Chondrocyte (in vitro differentiated cells): ENCODE measurements at places on chromosomes 6 and 20.

DNA sequence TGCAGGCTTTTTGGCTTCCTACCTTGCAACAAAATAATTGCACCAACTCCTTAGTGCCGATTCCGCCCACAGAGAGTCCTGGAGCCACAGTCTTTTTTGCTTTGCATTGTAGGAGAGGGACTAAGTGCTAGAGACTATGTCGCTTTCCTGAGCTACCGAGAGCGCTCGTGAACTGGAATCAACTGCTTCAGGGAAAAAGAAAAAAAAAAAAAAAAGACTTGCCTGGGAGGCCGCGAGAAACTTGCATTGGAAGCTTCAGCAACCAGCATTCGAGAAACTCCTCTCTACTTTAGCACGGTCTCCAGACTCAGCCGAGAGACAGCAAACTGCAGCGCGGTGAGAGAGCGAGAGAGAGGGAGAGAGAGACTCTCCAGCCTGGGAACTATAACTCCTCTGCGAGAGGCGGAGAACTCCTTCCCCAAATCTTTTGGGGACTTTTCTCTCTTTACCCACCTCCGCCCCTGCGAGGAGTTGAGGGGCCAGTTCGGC is 420 bp downstream of the SOX4 start:
- no peak for DNase-seq

DNA sequence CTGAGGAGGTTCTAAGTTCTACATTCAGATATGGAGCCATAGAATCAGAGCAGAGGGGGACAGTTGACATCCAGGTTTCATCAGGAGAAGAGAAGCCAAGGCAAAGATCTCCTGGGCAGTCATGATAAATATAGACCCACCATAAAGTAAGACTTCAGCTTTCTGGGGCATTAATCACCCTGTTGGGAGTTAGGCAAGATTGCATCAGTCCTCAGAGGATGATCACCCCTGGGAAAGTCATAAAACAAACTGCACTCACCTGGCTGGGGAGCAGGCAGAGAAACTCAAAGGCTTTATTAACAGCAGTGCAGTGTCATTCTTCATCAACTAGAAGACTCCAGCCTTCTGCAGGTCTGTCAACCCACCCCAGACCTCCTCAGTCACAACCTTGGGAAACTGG is 301.3 kb upstream of the JARID2 start:
- DNase-seq = no peak

- DNase-seq = no peak
These were observed 6.2 kb downstream of the BEND6 start for GRCh38 chr6:56961151-56961550.

DNA sequence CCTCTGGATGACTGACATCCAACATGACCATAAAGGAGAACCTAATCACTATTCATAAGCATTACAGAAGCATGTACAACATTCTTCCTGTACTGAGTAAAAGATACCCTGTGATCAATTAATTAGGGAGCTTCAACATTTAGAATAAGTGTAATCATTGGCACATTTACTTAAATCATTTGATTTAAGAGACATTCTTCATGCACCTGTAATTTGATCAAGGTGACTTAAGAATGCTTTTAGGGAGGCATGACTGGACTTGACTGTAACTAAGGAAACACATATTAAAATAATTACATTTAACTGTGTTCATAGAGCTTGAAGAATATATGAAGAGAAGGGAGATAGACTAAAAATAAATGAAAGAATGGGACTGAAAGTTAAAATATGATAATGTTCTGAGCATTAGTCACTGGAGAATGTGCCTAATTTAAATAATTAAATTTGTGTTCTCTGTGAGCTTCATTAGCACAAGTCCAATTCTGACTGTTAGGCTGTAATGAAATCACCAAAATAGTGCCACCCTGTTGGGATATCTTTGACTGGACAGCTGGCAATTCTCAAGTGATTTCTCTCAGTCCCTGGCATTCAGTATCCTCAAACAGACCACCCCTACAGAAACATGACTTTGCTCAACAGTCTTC is 295.5 kb upstream of the ADGRB3 start:
- no peak for DNase-seq

DNA sequence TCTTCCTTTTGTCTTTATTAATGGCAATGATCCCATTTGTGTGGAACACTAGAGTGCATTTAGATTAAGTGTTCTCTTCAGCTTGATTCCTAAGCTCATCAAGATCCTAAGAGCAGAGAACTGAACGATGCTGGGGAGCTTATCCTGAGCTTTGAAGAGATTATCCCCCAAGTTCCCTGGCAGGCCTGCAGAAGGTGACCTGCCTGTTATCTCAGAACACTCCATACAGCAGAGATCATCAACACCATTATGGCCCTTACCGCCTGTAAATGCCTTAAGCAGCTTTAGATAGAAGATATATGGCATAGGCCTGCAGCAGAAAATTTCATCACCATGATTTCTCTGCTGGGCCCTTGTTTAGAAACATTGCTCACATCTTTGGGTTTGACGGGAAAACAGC is 779.9 kb upstream of the MAP3K7 start:
- no peak for DNase-seq

DNA sequence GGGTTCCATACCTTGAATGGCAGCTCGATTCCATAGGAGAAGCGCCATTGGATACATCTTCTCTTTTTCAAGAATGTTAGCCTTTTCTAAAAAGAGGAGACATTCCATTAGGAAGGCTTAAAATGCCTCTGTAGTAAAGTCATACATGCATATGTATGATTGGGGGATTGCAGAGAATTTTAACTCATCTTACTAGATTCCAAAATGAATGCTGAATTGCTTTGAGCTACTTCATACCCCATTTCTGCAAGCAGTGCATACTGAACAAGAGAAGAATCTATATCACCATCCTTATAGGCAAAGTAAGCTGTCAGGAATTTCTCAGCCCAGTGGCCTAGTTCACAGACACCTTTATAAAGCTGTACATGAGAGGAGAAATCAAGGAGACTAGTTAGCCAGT is 80.3 kb downstream of the NDUFAF5 start:
- DNase-seq = no peak

DNA sequence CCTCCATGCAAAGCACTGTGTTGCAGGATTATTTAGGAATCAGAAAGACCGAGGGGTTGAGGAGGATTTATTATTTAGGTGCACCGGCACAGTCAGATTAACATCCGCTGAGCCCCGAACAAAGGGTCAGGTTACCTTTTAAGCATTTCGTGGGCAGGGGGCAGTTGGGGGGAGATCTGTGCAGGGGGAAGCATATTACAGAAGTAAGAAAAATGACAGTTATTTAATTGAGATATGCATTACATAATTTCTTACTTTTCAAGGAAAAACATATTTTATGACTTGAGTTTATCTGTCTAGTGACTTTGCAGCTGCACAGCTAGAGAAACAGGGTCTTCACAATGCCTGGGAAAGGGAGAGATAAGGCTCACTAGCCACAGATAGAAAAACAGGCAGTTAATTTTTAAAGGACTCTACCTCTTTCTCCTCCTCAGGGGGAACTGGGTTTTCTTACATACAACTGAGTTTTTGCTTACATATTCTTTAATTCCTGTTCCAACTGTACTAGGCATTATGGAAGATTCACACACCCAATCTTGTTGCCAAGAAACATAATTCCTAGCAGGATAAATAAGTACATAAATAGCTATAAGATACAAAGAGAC is 1.7 kb upstream of the HINT3 start:
- DNase-seq = no peak

DNA sequence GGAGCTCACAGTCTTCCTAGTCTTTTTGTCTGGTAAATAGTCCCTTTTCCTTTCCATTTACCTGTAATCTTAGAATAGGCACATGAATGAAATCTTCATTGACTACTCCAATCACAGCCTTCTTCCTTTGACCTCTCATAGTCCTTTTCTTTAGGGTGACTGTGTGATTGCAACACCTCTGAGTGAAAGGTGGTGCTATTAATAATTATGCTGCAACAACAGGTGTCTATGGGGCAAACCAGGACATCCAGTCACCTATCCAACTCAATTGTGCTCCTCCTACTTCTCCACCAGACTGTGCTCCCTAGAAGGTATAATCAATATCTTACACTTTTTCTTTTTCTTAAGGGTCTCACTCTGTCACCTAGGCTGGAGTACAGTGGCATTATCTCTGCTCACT is 29.4 kb downstream of the RIPOR2 start:
- DNase-seq = no peak

GRCh38 chr6:43951063-43951755 is 176.0 kb downstream of the MRPL14 start:
- no peak for DNase-seq

DNA sequence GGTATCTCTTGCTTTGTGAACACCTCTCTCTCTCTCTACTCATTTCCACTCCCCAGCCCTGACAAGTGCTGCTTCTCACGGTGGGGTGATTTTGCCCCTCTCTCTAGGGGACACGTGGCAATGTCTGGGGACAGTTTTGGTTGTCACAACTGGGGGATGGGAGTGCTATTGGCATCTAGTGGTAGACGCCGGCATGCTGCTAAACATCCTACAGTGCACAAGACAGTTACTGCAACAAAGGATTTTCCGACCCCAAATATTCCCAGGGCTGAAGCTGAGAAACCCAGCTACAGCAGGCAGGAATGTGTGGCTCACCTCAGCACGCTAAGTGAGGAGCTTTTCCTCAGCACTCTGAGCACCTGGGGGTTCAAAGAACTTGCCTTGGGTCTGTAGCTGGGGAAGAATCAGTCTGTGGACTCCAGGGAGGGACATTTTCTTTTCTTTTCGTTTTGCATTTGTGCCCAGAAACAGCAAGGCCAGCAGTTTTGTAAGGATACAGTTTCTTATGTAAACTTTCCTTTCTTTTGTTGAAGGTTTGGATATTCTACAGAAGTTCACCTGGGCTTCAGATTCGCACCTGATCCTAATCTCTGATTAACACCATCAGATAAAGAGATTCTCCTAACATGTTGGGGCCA is 246.9 kb upstream of the ZFP64 start:
- no peak for DNase-seq

GRCh38 chr6:33417128-33417902 is 592 bp downstream of the CUTA start:
- no peak for DNase-seq

DNA sequence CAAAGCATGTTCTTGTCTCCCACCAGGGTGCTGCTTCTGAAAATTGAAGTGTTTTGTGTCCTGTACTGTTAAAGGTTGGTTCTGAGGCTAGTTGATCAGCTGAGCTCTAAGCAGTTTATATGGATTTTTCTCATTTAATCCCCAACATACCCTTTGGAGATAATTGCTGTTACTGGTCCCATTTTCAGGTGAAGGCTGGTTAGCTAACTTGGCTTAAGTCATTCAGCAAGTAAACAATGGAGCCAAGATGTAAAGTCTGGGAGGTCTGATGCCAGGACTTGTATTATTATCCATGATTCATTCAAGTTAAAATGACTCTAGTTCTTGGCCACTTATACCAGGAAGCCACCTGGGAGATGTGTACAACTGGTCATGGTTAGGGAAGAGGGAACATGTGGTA is 42.5 kb upstream of the FERMT1 start:
- no peak for DNase-seq

DNA sequence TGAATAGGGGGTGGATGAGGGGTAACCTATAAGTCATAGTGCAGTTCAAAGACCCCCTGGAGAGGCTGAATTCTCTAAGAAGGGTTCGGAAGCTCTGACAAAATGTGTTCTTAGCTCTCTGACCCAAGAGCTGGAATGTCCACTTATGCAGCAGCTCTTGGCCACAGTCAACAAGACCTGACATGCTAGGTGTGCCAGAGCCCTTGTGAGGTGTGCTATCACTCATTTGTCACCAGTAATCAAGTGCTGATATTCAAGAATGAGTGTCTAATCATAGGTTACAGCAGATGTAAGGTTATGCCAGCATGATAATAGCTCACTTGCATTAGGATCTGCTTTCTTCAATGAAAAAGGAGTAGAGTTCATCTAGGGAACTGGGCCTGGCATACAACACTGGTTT is 28.1 kb downstream of the TOMM6 start:
- DNase-seq = no peak

DNA sequence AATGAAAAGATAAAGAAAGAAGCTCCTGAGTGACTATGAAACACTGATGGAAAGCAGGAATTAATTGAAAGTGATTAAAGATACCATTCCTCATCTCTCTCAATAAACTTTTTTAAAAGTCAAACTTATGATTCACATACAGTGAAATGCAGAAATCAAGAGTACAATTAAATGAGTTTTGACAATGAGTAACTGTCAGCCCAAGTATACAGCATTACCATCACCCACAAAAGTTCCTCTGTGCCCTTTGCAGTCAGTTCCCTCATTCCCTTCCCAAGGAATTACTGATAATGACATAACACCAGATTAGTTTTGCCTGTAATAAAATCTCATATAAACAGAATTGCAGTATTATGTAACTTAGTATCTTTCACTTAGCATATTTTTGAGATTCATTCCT is 44.5 kb downstream of the ATG5 start:
- no peak for DNase-seq

DNA sequence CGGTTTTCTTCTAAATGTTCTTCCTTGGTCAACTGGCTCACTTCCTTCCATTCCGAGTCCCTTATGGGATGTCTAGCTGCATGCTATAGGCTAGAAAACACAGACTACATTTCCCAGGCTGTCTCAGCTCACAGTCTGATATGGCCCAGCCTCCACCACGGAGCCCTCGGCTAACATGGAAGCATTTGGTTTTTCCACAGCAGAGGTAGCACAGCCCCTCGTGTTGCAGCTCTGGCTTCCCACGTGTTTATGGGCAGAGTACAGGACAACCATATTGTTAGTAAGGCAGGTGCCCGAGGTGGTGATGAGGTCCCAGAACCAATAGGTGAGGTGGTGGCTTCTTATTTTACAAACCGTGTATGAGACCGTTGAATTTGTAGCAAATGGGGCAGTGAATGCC is 8.7 kb downstream of the GPLD1 start:
- DNase-seq = no peak

DNA sequence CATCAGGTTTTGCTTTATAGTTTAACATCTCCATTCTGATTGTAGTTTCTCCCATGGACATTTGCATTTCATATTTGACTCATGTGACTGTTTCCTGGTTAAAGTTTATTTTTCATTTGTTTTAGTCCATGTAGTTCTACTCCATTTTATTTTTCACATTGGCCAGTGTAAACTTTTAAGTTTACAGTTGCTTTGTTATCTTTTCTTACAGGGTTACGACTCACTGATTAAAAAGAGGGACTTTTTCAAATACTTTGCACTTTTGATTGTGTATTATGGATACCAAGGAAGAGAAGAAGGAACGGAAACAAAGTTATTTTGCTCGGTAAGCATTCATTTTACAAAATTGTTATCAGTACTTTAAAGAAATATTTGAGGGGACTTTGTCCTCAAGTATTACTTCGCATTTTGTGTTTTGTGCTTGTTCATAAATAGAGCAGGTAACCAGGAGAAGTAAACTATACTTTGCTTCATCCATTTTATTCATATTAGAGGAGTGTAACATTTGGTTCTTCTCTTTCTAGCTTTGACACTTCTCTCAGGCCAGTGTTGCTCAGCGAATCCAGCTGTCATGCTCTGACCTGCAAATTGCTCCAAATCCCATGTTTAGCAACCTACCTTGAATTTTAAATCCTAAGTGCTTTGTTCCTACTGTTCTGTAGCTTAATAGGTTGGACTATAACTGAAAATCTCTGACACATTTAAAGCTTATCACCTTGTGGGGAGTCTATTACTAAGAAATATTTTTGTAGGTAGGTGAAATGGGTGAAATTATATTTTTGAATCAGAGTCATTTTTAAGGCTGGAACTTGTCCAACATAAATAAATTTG is 24.5 kb downstream of the NCOA7 start:
- no peak for DNase-seq

- no peak for DNase-seq
These were observed 39.8 kb downstream of the KIF25 start for GRCh38 chr6:168037242-168037641.

GRCh38 chr20:35831029-35831428 is 59.2 kb downstream of the PHF20 start:
- DNase-seq = no peak
